ENCODE measurements at places on chromosomes 5 and 9.

DNA sequence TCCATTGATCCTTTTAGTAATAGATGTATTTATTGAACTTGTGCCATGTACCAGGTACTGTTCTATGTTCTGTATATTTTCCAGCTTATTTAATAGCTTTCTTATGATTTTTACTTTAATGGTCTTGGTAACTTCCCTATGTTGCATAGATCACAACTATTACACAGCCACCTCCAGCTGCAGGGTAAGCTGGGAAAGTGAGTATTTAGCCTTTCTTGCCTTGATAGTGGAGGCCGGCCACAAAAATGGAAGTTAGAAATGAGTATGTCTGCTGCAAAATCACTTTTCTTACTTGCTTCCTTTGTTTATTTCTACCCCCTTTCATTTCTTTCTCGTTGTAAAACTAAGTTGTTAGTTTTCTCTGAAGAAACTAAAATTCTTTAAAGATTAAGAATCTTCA lies 43.1 kb upstream of the ANKDD1B start:
- DNase-seq, result no peak

DNA sequence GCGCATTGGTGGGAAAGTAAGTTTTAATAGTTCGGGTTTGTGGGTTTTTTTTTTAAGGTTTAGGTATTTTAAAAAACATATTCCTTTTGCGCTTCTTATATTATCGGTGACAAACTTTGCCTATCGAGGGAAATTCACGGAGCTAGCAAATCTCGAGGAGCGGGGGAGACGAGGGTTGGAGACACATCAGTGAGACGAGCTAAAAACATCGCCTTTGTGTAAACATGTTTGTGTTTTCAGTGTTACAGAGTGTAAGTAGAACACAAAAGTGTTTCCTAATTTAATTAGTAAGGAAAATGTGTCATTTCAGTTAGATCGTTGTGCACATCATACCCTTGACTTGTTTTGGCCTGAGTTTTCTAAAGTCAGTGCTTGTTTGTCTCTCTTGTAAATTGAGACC lies 945 bp downstream of the BTF3 start:
- no peak for DNase-seq

- no peak for DNase-seq
These were observed 199.0 kb downstream of the DNAH5 start for GRCh38 chr5:13745508-13745907.

- DNase-seq, result no peak
These were observed 168.3 kb downstream of the PRR16 start for GRCh38 chr5:120632430-120632829.

- DNase-seq, result no peak
These were observed 138.8 kb upstream of the COL5A1 start for GRCh38 chr9:134502809-134503211.

DNA sequence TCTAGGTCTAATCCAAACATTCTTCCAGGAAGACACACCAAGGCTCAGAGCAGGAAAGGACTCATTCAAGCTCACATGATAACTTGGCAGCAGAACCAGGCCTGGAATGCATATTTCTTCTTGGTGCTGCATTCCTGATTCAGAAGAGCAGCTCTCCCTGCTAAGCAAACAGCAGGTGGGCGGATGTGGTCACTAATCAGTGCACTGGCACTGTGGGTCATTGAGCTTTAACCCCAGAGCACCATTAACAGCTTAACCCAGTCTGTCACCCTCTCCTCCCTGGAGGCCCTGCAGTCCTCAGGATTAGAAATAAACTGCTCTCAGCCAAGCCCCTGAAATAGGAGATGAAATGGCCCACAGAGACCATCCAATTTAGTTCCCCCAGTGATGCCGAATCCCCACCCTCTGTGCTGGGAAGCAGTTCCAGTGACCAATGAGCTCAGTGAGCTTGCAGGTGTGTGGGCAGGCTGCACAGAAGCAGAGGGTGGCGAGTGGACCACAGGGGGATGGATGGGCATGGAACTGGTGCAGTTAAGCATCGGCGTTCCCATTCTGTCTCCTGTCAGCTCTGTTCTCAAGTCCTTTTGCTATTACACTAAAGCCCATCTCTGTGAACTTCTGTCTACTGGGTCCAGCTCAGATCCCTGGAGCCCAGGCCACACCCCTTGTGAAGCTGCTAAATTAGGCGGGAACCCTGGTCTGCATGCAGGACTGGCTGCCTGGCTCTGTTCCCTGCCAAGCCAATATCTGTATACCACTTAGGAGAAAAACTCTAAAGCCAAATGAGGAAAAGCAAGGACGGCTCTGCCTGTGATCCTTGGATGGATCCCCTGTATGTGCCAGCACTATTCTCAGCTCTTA lies 16.6 kb upstream of the MEGF9 start:
- DNase-seq, result no peak

DNA sequence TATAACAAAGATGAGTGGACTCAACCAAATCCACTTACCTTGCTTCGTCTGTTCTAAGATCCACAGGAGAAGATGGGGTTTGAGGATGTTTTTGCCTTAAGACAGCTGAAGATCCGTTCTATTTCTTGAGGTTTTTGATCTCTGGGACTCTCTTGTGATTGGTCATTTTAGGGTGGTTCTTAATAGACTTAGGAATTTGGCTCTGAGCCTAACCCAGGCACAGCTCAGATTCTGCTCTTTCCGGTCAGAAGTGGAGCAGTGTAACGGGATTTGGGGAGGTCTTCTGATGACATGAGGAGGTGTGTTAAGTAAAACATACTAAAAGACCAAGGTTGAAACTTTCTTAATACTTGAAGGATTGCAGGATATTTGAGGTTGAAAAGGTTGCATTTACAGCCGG lies 166.9 kb downstream of the DMRT2 start:
- DNase-seq, result no peak

- no peak for DNase-seq
These were observed 175.3 kb downstream of the RFK start for GRCh38 chr9:76218886-76219445.

DNA sequence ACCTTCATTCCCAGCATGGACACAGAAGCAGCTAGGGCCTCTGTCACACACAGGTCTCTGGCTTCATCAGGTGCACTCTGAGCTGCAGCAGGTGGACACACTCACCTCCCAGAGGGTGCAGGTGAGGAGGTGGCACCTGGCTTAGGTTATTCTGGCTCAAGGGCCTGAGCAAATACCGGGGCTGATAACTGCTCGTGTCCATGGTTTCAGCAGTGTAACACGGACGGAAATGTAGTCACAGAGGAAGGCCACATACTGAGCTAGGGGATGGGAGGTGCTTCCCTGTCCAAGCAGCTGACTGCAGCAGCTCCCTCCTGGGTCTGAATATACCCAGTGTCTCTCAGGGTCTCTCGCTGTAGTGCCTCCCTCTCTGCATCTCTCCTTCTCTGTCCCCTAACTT lies 5.7 kb downstream of the PHF2 start:
- DNase-seq, result no peak

DNA sequence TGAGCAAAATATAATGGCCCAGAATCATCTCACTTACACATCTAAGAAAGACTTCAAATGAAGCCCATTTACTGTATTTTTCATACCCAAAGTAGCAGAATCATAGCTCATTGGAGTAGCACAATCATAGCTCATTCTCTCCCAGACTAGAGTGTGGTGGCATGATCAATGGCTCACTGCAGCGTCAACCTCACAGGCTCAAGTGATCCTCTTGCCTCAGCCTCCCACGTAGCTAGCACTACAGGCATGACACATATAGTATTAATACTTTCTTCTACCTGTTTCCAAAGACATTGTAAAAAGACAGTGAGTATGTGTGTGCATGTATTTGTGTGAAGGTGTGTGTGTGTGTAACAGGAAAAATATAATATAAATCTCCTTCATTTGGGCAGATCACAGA lies 1247.9 kb upstream of the ACO1 start:
- no peak for DNase-seq

Data from activated CD4-positive, CD25-positive, alpha-beta regulatory T cell treated with anti-CD3 and anti-CD28 coated beads, Interleukin-2, amount 50 U/mL, for 16 hours (primary cell).